ENCODE measurements at places on chromosomes 2 and 18.
A peak's percentile ranks its signal among the peaks of the same experiment; 100 is the strongest.

DNA sequence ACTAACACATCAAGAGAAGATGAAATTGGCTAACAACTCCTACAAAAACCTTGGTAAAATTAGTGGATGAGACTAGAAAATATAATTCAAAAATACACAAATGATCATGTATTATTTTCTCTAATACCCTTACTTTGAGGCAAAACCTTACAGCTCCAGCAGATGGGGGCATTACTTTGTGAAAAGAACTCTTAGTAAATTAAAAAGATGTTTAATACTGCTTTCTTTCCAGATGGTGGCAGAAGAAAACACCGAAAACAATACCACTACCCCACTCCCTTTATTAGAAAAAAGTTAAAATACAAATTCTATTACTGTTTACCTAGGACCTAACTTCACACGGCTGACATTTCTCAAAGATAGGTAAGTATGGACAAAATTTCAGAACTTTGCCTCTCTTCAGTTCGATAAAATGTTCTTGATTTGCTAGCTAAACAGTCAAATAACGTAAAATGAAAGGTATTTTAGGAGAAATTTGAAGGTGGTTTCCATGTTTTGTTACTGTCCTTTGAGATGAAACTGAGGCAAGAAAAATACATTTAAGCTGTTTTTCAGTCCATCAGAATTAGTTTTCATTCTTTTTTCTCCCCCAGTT lies 30.6 kb downstream of the ORC4 start:
- peak; percentile 9 for DNase-seq

DNA sequence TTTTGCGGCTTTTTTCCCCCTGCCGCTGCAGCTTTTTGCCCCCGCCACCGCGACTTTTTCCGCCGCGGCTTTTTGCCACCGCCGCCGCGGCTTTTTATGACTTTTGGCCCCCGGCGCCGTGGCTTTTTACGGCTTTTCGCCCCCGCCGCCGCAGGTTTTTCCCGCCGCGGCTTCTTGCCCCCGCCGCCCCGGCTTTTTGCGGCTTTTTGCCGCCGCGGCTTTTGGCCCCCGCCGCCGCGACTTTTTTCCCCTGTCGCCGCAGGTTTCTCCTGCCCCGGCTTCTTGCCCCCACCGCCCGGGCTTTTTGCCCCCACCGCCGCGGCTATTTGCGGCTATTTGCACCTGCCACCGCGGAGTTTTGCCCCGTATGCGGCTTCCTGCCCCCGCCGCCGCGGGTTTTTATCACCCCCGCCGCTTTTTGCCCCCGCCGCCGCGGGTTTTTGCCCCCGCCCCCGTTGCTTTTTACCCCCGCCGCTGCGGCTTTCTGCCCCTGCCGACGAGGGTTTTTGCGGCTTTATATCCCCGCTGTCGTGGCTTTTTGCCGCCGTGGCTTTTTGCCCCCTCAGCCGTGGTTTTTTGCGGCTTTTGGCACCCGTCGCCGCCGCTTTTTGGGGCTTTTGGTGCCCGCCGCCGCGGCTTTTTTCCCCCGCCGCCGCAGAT lies 2750.9 kb downstream of the RPIA start:
- no peak for DNase-seq

GRCh38 chr2:157741819-157742484 lies 113.3 kb upstream of the ACVR1C start:
- DNase-seq: no peak

DNA sequence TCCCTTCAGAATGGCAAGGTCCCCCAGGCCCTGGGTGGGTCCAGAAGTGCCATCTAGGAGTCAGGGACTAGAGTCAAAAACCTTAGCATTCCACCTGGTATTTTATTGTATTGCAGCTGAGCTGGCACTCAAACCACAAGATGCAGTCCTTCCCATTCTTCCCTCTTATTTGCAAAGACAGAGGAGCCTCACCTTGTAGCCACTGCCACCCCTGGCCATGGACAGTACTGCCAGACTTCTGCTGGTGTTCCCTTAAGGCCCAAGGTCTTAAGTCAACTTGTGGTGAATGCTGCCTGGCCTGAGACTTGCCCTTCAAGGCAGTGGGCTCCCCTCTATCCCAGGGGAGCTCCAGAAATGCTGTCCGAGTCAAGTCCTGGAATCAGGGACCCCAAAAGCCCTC lies 6.9 kb downstream of the UGT1A10 start:
- no peak for DNase-seq

DNA sequence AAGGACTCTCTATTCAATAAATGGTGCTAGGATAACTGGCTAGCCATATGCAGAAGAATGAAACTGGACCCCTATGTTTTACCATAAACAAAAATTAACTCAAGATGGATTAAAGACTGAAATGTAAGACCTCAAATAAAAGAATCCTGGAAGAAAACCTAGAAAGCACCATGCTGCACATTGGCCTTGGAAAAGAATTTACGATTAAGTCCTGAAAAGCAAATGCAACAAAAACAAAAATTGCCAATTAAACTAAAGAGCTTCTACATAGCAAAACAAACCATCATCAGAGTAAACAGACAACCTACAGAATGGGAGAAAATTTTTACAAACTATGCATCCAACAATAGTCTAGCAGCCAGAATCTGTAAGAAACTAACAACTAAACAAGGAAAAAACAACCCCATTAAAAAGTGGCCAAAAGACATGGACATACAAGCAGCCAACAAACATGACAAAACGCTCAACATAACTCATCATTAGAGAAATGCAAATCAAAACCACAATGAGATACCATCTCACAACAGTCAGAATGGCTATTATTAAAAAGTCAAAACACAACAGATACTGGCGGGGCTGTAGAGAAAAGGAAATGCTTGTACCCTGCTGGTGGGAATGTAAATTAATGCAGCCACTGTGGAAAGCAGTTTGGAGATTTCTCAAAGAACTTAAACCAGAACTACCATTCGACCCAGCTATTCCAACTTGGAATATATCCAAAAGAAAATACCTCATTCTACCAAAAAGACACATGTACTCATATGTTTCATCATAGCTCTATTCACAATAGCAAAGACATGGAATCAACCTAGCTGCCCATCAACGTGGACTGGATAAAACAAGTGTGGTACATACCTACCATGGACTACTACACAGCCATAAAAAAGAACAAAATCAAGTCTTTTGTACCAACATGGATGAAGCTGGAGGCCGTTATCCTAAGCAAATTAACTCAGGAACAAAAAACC lies 30.6 kb downstream of the SEPTIN10 start:
- DNase-seq: no peak

GRCh38 chr18:14100503-14101286 lies 31.5 kb downstream of the ZNF519 start:
- DNase-seq: no peak

- DNase-seq: no peak
Observed at GRCh38 chr2:20781656-20782265, 41.1 kb downstream of the LDAH start.

DNA sequence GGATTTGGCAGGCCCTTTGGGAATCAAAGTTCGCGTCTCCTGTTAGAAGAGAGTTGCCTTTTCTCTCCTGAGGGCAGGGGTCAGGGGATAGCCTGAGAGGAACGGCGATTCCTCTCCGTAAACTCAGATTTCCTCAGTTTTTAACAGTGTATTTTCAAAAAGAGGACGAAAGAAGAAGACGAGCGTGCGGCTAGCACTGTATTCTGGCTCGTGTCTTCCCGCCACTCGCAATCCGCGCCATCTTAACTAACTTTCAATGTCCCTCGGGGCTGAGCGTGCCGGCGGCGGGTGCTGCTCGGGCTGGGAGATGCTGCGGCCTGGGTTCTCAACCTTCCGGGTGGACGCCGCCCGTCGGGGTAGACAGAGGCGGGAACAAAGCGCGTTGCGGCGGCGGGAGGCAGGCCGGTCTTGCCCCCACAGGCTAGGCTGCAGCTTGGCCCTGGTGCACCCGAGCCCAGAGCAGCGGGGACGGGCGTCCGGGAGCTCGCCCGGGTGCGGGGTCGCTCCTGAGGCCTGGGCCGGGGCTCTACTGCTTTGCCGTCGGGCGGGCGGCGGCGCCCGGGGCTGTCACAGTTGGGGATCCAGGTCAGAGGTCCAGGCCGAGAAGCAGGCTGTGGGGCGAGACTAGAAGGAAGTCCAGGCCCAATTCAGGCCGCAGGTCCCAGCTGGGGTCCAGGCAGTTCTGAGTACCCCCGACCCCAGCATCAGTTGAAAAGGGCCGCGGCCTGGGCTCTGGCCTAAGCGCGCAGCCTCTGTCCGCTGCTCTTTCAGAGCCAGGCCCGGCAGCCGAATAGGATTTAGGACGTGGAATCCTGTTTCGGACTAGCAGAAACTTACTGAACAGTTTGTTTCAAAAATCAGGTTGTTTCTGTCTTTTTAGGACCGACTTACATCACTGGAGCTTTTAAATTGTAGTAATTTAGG lies 11.8 kb downstream of the TBR1 start:
- DNase-seq: no peak

DNA sequence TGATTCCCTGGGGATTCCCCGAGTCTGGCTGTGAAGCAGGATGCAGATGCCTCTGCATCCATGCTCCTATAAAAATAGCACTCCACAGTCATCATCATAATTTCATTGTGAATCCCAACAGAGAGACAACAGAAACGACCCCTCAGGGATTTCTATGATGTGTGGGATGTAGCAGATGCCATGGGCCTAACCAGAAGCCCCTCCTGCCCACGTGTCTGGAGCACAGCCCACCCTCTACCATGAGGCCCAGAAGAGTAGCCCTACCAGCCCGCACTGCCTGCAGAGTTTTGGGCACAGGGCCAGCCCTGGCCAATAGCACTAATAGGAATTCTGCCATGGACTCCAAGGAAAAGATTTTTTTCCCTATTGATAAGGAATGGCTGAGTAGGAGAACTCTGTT lies 66.6 kb downstream of the GYPC start:
- no peak for DNase-seq

- no peak for DNase-seq
Observed at GRCh38 chr2:7018282-7018701, 101.1 kb downstream of the RNF144A start.

GRCh38 chr2:207792244-207792785 lies 22.6 kb upstream of the FZD5 start:
- DNase-seq: no peak

DNA sequence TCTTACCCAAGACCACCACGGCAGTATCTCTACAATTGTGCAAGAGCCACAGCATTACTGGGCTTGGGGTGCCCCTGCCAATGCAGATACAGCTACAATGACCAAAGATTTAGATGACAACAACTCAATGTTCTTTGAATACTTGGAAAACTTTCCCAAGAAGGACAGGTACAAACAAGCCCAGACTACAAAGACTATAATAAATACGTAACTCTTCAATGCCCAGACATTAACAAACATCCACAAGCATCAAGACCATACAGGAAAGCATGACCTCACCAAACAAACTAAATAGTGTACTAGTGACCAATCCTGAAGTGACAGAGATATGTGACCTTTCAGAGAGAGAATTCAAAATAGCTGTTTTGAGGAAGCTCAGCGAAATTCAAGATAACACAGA lies 62.8 kb downstream of the ICA1L start:
- DNase-seq: no peak

GRCh38 chr2:237754182-237754581 lies 44.4 kb upstream of the RBM44 start:
- DNase-seq: no peak

DNA sequence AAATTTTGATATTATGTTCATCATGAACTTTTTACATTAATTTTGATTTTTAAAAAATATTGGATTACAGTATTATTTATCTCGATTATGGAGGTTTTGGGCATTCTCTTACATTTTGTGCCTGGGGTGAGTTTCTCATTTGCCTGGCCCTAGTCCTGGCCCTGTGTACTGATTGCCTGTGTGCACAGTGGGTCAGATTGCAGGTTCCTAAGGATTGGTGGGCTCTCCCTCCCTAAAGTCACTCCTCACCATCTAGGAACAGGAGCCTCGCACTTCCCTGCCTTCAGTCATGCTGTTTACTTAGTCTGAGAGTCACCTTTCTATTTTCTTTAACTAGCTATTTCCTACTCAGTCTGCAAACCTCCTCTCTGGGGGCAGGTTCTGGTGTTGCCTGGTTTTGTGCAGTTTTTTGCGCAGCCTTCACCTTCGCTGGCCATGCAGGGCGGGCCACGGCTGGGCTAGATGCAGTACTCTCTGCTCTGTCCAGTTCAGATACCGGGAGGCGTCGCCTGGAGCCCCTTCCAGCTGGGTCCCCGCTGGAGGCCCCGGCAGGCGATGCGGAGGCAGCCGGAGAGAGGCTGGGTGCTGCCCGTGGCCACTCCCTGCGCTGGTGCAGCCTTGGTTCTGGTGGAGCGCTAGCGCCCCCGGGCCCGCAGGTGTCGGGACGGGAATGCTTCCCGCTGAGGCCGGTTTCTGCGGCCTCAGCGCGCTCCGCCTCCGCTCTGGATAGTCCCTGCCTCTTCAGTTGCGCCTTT lies 23.3 kb upstream of the MC5R start:
- DNase-seq: peak; percentile 79

- no peak for DNase-seq
Observed at GRCh38 chr2:168156661-168157060, 90.7 kb downstream of the STK39 start.

GRCh38 chr18:55100817-55101457 lies 141.7 kb upstream of the CCDC68 start:
- peak; percentile 14 for DNase-seq

GRCh38 chr2:71801556-71801955 lies 346.1 kb downstream of the CYP26B1 start:
- no peak for DNase-seq

- DNase-seq: no peak
Observed at GRCh38 chr2:25585189-25585588, 88.2 kb downstream of the DTNB start.

- no peak for DNase-seq
Observed at GRCh38 chr18:68498636-68499035, 216.3 kb downstream of the TMX3 start.

GRCh38 chr2:202771741-202772460 lies 99.7 kb downstream of the ICA1L start:
- DNase-seq: no peak

GRCh38 chr18:35511428-35511827 lies 13.7 kb upstream of the INO80C start:
- DNase-seq: no peak

DNA sequence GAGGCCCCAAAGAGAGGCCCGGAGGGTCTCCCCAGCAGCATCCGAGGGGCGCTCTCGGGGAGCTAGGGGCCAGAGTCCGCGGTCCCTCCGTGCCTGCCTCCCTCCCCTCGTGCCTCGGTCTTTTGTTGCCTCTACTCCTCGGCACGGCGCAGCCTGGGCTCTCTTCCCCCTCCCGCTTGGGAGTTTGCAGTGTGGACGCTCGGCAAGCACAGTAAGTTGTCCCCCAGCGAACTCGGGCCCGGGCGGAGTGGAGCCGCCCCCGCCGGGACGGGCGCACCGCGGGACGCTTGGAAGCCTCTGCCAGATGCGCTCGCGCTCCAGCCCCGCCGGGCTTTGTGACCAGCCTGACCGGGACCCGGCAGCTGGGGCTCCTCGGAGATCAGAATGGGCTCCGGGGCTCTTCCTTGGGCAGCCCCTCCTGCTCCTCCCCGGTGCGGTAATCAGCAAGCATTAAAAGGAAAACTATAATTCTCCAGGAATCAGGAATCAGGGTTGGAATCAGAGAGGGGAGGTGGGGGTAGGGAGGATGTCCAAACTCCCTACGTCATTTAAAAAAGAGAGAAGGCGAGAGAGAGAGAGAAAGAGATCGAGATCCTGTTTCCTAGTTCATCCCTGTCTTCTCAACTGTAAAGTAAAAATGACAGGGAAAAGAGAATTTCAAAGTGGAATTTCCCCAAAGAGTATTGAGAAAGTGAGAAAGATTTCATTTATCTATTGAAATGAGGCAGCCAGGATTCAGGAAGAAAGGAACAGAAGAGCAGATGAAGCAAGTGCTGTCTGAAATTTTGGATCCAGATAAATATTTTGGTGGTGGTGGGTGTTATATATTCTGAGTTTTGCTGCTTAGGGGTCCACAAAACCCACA lies 786 bp upstream of the TMEM200C start:
- peak; percentile 61 for DNase-seq

Measured in DMS79 treated with DMSO at 0.1 percent for 48 hours (cell line).